ENCODE measurements at places on chromosomes 12 and 14. TPM values are rescaled to one million over a fixed set of nuclear protein-coding genes. Genes with fewer than 3 reads are reported as not detected.

Gene TSPAN8
- total RNA-seq = 0.46 TPM

Gene CEP290
- 15.8 TPM for total RNA-seq

Gene KRT77
- total RNA-seq = not detected

Gene B4GALNT3
- total RNA-seq = 2.1 TPM

Gene TAS2R42
- total RNA-seq = not detected

Gene AMDHD1
- 0.99 TPM for total RNA-seq

Gene ACSS3
- total RNA-seq = 0.11 TPM

Gene MYO1A
- 1.0 TPM for total RNA-seq

Gene STXBP6
- not detected for total RNA-seq

- no peak for DNase-seq
These were observed 357.7 kb upstream of the FLRT2 start for GRCh38 chr14:85172290-85172689.

DNA sequence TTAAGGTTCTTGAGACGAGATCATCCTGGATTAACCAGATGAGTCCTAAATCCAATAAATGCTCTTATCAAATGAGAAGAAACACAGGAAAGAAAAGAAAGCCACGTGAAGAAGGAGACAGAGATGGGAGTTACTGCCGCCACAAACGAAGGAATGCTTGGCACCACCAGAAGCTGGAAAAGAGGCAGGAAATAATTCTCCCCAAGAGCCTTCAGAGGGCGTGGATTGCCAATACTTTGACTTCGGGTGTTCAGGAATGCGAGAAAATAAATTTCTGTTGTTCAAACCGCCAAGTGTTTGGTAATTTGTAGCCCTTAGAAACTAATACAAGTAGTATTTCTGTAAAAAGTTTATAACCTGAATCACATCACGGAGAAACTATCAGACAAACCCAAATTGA lies 31.3 kb downstream of the ABCD2 start:
- no peak for DNase-seq

DNA sequence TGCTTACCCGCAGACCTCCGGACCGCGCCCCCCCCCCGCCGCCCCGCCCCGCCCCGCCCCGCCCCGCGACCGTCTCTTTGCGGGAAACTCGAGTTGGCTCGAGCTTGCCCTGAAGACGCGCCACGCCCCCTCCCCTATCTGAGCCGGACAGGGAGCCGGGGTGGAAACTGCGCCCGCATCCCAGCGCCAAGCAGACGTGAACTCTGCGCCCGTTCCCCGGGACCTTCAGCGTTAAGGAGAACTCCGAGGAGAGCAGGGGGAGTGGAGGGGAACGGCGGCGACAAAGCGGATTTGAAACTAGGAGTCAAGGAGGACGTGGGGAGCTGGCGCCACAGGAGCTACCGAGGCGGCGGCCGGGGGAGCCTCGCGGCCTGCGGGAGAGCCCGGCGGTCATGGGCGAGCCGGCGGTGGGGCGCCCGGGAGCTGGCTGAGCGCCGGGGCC lies at the start of gene KCNK13:
KCNK13 (plus strand) TSS at position 310 of the 442 bp plus-strand sequence. CDS start 212 bp downstream, outside the sequence.
- DNase-seq = no peak

DNA sequence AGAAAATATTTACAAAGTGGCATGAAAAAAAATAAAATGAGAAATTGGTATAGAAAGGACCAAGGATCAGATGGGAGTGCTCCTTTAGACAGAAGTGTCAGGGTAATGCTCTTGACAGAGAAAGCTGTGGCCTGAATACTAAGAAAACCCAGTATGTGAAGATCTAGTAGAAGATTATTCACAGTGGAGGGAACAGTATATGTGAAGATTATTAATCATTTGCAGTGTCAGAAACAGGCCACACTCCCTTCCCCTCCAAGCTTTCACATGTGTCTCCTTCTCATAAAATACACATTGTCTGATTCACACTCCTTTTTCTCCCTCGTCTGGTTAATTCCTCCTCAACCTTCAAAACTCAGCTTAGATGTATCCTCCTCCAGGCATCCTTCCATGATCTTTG lies 41.3 kb downstream of the CAPS2 start:
- no peak for DNase-seq

DNA sequence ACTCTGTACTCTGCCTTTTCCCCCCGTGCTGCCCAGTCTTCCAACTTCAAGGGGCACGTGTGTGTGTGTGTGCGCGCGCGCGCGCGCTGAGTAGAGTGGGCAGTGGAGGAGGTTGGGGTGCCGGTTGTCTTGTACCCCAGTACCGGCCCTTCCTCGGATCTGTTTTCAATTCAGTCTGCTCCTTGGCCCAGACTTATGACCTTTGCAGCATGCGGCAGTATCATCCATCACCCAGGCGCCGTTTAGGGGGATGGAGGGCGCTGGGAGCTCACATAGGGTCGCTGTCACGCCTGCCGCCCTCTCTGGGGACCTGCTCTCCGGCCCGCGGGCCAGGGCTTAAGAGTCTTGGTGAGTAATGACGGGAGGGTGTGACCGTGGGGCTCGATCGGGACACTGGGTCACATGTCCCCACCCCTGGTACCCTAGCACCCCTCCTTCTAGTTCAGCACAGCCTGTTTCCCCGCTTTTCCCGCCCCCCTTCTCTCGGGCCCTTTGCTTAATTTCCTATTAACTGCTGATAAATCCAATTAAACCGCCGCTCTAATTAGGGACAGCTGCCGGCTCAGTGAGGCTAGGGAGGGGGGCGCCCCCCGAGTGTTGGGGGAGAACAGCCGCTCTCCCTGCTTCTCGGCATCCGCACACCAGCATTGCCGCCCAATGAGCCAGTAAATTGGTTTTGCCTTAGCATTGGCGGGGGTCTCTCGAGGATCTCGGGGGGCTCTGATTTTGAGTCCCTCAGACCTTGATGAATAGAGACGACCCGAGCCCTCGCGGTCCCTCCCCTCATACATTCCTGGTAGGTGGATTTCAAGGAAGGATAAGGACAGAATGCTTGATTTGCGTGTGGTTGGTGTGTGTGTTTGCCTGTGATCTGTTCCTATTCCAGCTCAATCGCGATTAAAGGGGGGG lies 9.3 kb downstream of the STAC3 start:
- DNase-seq = no peak

DNA sequence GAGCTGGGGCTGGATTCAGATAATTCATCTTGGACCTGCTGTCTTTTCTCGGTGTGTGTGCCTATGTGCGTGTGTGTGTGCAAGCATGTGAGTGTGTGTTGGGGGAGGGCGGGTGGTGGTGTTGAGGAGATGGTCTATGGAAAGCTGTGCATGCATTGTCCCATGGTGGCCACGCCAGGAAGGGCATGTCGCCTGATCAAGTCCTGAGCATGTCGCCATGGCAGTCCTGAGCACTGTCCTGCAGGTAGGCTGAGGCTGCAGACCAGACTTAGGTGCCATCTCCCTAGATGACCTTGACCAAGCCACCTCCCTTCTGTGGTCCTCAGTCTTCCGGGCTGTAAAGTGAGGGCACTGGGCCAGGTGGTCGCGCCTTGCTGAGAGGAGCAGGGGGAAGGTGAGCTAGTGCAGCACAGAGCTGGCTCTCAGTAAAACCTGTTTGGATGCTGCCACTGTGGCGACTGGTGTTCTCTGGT lies 81.4 kb downstream of the PAPOLA start:
- DNase-seq = no peak

- DNase-seq = no peak
These were observed 229.2 kb downstream of the EMP1 start for GRCh38 chr12:13425766-13426165.

DNA sequence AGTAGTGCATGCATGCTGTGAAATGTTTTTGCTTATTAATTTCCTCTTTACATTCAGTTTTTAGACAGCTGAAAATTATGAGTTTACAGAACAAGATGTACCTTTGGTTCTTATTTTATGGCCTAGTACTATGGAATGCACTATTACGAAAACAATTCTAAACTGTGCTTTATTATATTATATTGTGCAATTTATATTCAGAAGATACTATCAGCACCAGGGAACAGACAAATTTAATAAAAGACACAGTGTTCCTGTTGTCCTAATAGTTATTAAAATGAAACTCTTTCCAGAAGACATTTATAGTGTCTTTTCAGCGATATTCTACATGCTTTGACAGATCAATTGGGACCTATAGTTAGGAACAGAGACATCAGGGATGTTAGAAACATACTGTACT lies 427.3 kb downstream of the BTG1 start:
- no peak for DNase-seq

- no peak for DNase-seq
These were observed 328.8 kb upstream of the DIO3 start for GRCh38 chr14:101232340-101233020.

GRCh38 chr14:24298892-24299254 lies 707 bp downstream of the DHRS1 start:
- no peak for DNase-seq

GRCh38 chr12:115313929-115314328 lies 630.0 kb upstream of the TBX3 start:
- DNase-seq = no peak

DNA sequence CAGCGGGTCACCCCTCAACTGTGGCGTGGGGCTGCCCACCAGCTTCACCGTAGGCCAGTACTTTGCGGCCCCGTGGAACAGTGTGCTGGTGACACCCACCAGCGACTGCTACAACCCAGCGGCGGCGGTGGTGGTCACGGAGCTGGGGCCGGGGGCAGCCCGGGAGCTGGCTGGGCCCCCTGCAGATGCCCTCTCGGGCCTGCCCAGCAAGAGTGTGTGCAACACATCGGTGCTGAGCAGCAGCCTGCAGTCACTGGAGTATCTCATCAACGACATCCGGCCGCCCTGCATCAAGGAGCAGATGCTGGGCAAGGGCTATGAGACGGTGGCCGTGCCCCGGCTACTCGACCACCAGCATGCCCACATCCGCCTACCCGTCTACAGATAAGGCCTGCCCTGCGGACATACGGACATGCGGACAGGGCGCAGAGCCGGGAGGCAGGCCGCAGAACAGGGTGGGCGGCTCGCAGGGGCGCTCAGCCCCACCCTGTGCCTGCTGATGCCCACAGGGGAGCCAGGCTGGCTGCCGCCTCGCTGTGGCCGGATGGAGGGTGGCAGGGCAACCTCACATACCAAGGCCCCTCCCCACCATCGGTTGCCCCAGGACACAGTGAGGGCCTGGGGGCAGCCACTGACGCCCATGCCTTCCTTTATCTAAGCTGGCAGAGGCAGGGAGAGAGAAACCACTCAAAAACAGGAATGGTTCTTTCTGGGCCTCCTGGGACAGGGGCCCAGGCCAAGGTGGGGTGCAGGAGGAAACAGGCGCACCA lies 55.5 kb downstream of the FAM222A start:
- DNase-seq = no peak

DNA sequence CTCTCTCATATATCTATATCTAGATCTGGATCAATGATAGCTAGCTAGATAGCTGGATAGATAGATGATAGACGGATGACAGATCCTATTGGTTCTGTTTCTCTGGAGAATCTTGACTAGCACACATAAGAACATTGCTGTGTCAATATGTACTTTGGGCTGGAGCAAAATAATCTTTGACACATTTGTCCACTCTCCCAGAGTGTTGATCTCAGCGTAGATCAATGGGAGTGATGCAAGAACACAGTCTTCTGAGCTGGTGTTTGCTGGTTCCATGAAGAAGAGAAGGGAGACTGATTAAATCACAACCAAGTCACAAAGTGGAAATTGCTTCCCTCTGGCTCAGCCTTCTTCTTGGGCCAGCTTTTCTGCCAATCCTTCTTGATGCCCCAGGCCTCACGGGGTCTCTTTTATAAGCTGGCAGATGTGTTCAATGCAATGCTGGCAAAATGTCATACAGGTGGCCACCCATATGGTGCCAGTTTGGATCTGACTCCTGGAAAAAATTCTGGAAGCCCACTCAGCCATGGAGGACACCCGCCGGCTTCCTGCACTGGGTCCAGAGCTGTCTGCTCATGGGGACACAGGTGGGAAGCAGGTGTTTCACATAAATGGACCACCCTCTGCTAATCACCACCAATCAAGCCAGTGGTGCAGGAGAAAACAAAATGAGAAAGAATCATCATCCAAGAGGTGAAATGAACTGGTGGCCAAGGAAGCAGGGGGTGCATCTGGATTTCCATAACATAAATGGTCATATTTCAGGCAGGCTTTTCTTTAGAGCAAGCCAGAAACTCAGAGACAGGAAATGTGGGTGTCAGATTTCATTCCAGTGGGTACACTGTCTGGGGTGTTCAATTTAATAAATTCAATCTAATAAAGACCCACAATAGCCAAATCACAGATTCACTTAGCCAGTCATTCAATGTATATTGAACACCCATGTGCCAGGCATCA lies 310.3 kb downstream of the DPF3 start:
- DNase-seq = no peak

DNA sequence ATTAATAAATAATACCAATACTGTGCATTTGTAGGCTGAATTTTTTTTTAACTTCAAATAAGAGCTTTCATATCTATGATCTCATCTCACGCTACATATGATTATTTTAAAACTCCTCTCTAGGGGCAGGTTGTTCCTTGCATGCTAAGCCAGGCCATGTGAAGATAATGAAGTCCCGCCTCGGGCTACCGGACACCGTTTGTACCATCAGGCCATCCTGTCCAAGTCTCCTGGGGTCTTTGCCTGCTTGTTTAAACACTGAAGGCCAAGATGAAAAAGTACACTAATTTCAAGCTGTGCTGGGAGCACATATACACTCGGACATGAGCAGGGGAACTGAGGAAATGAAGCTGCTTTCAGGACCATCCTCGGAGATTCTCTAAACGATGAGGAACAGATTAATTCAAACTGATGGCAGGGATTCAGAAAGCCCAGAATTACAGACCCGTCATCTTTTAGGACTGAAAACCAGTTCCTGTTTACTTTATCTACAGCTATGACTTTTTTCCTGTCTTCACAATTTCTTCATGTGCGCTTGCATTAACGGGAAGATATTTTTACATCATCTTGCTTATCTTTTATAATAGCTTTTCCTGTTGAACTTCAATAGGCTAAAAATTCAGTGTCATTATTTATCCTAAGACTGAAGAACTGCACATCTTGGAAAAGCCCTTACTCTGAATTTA lies 6.3 kb upstream of the ABHD12B start:
- DNase-seq = no peak

- no peak for DNase-seq
These were observed 56.1 kb downstream of the DAAM1 start for GRCh38 chr14:59244581-59244980.

DNA sequence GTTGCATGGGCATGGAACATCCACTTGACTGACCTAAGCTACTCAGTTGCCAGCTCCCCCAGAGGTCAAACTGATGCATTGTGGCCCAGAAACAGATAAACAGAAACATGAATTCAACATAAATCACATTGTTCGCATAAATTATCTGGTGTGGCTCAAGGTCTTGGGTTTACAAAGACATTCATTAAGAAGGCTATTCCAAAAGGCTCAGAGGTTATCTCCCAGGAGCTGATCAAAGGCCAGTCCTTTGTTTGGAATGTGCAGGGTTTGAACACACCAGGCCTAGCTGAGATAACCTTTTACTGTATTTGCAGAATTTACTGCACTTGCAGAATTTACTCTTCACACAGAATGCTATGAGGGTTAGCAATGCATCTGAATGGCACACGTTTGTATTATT lies 96.4 kb upstream of the DCD start:
- DNase-seq = no peak

DNA sequence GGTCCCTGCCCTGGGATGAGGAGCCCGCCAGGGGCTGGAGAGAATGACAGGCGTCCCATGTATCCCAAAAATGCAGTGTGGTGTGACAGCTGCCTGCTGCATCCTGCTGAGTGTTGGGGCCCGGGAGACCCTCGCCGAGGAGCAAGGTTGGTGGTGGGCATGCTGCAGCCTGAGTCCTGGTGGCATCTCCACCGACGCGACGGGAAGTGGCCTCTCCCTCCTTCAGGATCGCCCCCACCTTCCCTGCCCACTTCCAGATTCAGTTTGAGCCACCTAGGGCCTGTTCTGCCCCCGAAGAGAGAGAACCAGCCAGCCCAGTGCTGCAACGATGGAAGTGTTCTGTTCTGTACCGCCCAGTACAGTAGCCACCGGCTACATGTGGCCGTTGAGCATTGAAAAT lies 70.1 kb downstream of the TSPAN9 start:
- DNase-seq = no peak

Data from activated T-cell treated with anti-CD3 and anti-CD28 coated beads, Interleukin-2, amount 50 U/mL, for 4 hours (primary cell).